ENCODE measurements at places on chromosomes 4 and X. TPM values are rescaled to one million over a fixed set of nuclear protein-coding genes. Genes with fewer than 3 reads are reported as not detected.

FGD1 gene
- 8.3 TPM for total RNA-seq

TLR3 gene
- total RNA-seq, result 2.9 TPM

CT55 gene
- not detected for total RNA-seq

PAGE5 gene
- total RNA-seq, result not detected

GRCh38 chr4:141432000-141432712, 204.2 kb upstream of the IL15 start:
- no peak for DNase-seq

DNA sequence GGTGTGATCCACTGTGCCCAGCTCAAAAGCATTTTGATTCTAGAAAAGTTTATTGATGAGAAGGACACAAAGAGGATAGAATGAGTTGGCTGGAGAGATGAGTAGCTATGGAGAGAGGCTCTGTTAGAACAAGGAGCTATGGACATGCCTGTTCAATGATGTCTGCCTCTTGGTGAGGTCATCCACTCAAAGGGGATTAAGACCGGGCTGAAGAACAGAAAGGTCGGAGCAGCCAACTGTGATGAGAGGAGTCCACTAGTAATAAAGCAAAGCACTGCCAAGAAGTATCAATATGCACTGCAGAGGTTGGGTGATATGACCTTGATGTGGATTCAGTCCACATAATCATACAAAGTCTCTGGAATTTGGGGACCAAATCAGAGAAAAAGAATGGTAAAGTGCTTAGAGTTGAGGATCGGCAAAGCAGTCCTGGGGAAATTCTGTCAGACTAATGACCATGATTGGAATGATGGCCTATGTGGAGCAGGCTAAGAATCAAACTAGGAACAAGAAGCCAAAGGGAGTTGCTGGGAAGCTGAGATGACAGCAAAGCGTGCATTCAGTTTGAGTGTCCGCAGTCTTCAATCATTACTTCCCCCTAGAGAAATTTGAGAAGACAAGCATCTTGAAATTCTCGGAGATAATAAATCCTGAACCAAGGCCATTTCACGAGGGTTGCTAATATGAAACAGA, 55.7 kb upstream of the MMAA start:
- no peak for DNase-seq
